T-cell (primary cell): ENCODE measurements at places on chromosomes 1 and 21. TPM values are rescaled to one million over a fixed set of nuclear protein-coding genes. Genes with fewer than 3 reads are reported as not detected.

The ITGB2 gene
- total RNA-seq = 434 TPM

The OLIG2 gene
- total RNA-seq = not detected

The ANGPTL3 gene
- not detected for total RNA-seq

The RHBG gene
- 0.35 TPM for total RNA-seq

DNA sequence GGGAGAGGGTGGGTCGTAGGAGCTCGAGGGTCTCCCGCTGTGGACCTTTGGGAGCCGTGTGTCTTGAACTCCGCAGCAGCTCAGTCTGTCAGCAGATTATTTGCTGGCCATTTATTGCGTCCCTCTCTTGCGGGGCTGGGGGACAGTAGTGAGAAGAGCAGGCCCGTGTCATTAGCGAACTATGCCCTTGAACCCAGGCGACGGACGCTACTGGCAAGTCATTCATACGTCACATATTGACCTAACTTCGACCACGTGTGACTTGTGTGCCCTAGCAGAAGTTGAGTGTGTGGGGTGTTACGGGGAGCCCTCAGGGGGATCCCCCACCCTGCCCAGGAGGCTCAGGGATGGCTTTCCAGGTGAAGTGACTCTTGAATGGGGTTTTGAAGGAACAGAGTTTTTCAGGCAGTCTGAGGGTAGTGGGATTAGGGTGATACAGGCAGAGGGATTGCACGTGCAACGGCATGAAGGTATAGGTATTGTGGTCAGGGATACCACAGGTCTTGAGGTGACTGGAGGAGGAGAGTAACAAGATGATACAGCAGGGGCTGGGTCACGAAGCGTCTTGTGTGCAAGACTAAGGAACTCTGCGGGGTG is 13.0 kb downstream of the RCC1 start:
- peaks cover 2% of the 10 kb centered on the region for H3K4me1 ChIP-seq
- H3K27me3 ChIP-seq = no peaks in the 10 kb centered on the region
- H3K36me3 ChIP-seq = peaks cover 11% of the 10 kb centered on the region
- H3K4me3 ChIP-seq = peak overlapping the region; percentile 52
- no peak overlapping the region for H3K27ac ChIP-seq

- no peak overlapping the region for H3K27ac ChIP-seq
- H3K4me3 ChIP-seq = no peak overlapping the region
- no peak for DNase-seq
- H3K4me1 ChIP-seq = no peaks in the 10 kb centered on the region
- no peaks in the 10 kb centered on the region for H3K27me3 ChIP-seq
- H3K36me3 ChIP-seq = no peaks in the 10 kb centered on the region
Measured at GRCh38 chr1:227245613-227246320, 72.5 kb downstream of the CDC42BPA start.

The SERPINC1 gene
- total RNA-seq = not detected

The CBS gene
- total RNA-seq = not detected

The CRABP2 gene
- 1.6 TPM for total RNA-seq

GRCh38 chr1:109802136-109802900 is 38.6 kb upstream of the EPS8L3 start:
- H3K4me1 ChIP-seq = peaks cover 75% of the 10 kb centered on the region
- peak; percentile 39 for DNase-seq
- H3K27me3 ChIP-seq = no peaks in the 10 kb centered on the region

The KRTAP19-1 gene
- total RNA-seq = not detected

The PDZK1 gene
- total RNA-seq = not detected

DNA sequence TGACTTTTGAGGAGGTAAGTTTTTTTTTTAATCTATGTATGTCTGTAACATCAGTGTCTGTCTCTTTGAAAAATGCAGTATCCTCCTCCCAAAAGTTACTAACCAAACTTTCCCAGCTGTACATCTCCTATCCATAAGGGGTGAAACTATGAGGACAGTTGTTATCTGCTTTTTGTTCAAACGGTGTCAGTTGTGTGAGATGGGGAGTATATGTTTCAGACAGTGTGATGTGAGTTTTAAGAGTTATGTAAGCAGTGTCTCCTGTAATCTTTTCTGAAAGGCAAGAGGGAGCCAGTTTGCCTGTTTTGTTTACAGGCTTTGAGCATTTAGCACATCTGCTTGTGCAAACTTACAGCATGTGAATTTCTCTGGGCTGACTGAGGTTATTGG is 34.8 kb upstream of the CACYBP start:
- no peaks in the 10 kb centered on the region for H3K27me3 ChIP-seq
- H3K36me3 ChIP-seq = no peaks in the 10 kb centered on the region
- DNase-seq = no peak

The PTPN7 gene
- total RNA-seq = 124 TPM

- peaks cover 20% of the 10 kb centered on the region for H3K4me1 ChIP-seq
- DNase-seq = no peak
Measured at GRCh38 chr1:58395355-58395754, 151.2 kb downstream of the OMA1 start.

GRCh38 chr21:40602080-40602479 is 244.9 kb downstream of the DSCAM start:
- H3K4me1 ChIP-seq = no peaks in the 10 kb centered on the region
- no peak for DNase-seq
- H3K27me3 ChIP-seq = no peaks in the 10 kb centered on the region
- no peaks in the 10 kb centered on the region for H3K36me3 ChIP-seq
- no peak overlapping the region for H3K4me3 ChIP-seq
- H3K27ac ChIP-seq = no peak overlapping the region

DNA sequence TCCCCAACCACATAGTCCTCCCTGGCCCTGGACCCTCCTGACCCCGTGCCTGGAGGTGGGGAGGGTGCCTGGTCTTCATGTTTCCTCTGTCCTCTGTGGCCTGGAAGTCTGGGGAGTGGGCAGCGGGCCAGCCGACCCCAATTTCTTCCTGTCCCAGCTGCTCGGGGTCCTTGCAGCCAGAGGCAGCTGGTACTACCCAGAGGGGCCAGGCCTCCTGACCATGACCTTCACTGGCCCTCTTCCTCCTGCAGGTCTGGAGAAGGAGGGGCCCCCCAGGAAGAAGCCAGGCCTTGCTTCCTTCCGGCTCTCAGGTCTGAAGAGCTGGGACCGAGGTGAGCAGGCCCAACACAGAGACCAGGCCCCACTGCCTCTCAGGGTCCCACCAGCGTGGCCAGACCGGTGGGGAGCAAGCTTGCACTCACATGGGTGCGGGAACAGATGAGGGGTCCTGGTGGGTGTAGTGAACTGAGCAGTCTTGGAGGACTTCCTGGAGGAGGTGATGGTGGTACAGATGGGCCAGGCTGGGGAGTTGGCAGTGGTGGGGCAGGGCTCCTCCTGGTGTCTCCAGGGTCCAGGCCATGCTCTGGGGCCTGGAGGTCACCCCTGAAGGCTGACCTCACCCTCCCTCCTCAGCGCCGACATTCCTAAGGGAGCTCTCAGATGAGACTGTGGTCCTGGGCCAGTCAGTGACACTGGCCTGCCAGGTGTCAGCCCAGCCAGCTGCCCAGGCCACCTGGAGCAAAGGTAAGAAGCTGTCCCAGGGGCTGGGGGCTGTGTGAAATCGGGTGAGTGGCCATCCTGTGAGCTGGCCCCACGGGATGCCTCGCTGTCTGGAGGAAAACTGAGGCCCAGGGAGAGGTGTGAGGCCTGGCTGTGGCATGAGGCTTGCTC is 32.7 kb downstream of the TRIM11 start:
- peaks cover 2% of the 10 kb centered on the region for H3K4me1 ChIP-seq
- no peak for DNase-seq
- no peak overlapping the region for H3K4me3 ChIP-seq
- H3K27ac ChIP-seq = no peak overlapping the region
- no peaks in the 10 kb centered on the region for H3K36me3 ChIP-seq
- H3K27me3 ChIP-seq = peaks cover 22% of the 10 kb centered on the region

The TRIM63 gene
- total RNA-seq = not detected

The PWP2 gene
- total RNA-seq = 25.3 TPM

The FAM72B gene
- total RNA-seq = not detected

DNA sequence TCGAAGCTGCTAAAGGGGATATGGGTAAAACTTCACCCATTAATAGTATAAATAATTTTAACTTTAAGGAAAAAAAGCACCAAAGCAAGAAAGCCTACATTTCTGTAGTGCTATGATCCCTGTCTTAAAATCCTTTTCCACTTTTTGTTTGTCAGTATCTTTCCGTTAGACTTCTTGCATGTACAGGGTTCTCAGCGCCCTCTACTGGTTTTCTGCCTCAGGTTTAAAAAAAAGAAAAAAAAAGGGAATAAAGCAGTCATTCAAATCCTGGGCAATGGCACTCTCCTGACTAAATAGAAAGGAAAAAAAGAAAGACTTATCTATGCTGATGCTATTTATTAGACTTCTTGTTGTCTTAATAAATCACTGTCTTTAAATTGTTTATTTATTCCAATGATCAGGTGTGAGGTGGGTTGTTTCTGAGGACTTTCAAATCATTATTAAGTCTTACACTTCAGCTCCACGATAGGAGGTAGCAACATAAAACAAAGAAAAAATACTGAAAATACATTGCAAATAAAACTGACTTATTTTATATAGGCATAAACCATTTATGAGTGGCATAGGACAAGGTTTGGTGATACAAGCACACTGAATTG is 475.4 kb upstream of the NR5A2 start:
- no peaks in the 10 kb centered on the region for H3K4me1 ChIP-seq
- H3K27me3 ChIP-seq = no peaks in the 10 kb centered on the region
- H3K27ac ChIP-seq = no peak overlapping the region
- H3K4me3 ChIP-seq = no peak overlapping the region

DNA sequence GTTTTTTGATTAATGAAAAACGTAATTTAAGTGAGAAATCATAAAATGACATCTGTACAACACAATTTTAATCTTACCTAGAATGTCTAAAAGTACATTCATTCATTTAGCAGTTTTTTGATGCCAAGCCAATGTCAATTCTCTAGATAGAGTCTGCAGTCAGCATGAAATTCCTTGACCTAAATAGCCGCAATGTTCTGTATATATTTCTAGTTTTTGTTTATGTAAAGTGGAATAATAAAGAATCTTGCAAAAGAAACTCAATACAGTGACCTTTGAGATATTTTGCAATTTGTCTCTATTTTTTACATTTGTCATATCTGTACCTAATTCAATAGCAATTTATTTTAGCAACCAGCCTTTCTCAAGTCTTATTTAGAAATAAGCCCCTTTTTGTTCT is 176.0 kb downstream of the ATP6V1G3 start:
- no peak overlapping the region for H3K27ac ChIP-seq
- H3K36me3 ChIP-seq = no peaks in the 10 kb centered on the region
- H3K4me1 ChIP-seq = no peaks in the 10 kb centered on the region
- DNase-seq = no peak

DNA sequence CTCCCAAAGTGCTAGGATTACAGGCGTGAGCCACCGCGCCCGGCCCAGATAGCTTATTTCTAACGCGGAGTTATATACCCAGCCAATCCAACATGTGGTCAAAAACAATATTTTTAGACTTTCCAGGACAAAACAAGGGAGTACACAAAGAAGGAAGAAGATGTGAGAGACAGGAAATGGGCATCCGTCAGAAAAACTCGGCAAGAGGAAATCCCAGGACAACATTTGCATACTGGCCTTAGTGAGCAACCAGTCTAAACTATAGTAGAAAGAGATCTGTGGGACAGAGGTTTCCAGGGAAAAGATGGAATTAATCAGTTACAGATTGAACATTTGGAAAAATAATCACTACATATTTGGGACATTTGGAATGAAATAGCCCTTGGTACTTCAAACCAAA is 11.4 kb downstream of the ARMH1 start:
- no peaks in the 10 kb centered on the region for H3K4me1 ChIP-seq
- no peak overlapping the region for H3K27ac ChIP-seq
- H3K4me3 ChIP-seq = no peak overlapping the region
- peaks cover under 1% of the 10 kb centered on the region for H3K27me3 ChIP-seq

DNA sequence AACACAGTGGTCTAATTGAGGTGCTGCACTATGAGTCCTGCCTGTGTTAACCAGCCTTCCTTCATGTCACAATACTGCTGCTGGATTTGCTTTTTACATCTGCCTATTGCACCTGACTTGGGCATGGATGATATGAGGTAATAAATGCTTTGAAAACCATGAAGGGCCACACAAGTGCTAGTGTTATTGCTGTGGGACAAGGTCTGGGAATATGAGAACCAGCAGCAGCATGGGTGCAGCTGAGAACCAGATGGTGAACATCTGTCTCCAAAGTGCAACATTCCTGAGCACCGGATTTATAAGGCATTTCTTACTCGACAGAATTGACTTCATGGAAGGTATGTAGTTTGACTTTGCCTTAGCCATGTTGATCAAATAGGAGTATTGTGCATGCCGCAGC is 16.6 kb downstream of the TRIM45 start:
- peaks cover 10% of the 10 kb centered on the region for H3K36me3 ChIP-seq
- no peak overlapping the region for H3K27ac ChIP-seq
- H3K4me3 ChIP-seq = no peak overlapping the region

The ADGRL4 gene
- total RNA-seq = not detected

The ZNF687 gene
- total RNA-seq = 44.2 TPM

The GJB3 gene
- not detected for total RNA-seq

DNA sequence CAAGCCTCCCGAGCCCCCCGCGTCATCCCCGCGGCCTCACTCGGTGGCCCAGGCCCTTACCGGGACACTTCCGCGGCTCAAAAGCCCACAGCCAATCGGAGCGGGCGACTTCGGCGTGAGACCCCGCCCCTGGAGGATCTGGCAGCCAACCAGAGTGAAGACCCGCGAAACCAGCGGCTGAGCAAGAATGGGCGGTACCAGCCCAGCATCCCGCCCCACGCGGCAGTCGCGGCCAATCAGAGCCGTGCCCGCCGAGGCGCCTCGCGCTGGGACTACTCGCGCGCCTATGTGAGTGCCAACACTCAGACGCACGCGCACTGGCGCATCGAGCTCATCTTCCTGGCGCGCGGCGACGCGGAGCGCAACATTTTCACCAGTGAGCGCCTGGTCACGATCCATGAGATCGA is 22.5 kb downstream of the DISP3 start:
- H3K4me1 ChIP-seq = no peaks in the 10 kb centered on the region
- H3K27ac ChIP-seq = no peak overlapping the region
- DNase-seq = no peak
- no peak overlapping the region for H3K4me3 ChIP-seq

- H3K36me3 ChIP-seq = no peaks in the 10 kb centered on the region
- no peaks in the 10 kb centered on the region for H3K27me3 ChIP-seq
- no peak overlapping the region for H3K27ac ChIP-seq
- peak; percentile 37 for DNase-seq
- H3K4me3 ChIP-seq = peak overlapping the region; percentile 67
Measured at GRCh38 chr1:116910379-116911187, 867 bp downstream of the PTGFRN start.

The WLS gene
- not detected for total RNA-seq

The IL6R gene
- total RNA-seq = 76.5 TPM

GRCh38 chr21:25759573-25759972 is 24.8 kb downstream of the GABPA start:
- H3K4me3 ChIP-seq = no peak overlapping the region
- H3K4me1 ChIP-seq = peaks cover 4% of the 10 kb centered on the region
- DNase-seq = no peak
- H3K27ac ChIP-seq = no peak overlapping the region
